ENCODE measurements at places on chromosomes 13 and 19. TPM values are rescaled to one million over a fixed set of nuclear protein-coding genes. Genes with fewer than 3 reads are reported as not detected.

The POU2F2 gene
- total RNA-seq = 0.17 TPM

The CRTC1 gene
- 1.2 TPM for total RNA-seq

The MYO16 gene
- total RNA-seq = 0.17 TPM

The TYROBP gene
- total RNA-seq = not detected

The AMH gene
- 0.67 TPM for total RNA-seq

The TBXA2R gene
- total RNA-seq = 3.4 TPM

The PRRG2 gene
- total RNA-seq = 0.84 TPM

The CRLF1 gene
- total RNA-seq = 1.3 TPM

The PROZ gene
- total RNA-seq = not detected

The ZNF541 gene
- not detected for total RNA-seq

The PLPPR3 gene
- total RNA-seq = 4.7 TPM

The ZNF284 gene
- total RNA-seq = 0.74 TPM

The ZNF681 gene
- total RNA-seq = 1.3 TPM

The ZNF808 gene
- total RNA-seq = 5.7 TPM

The PTH2 gene
- total RNA-seq = not detected

The DNAAF3 gene
- total RNA-seq = 0.34 TPM

The CRX gene
- not detected for total RNA-seq

All from bronchus fibroblast of lung (primary cell).